ENCODE measurements at places on chromosomes 6 and 20.

DNA sequence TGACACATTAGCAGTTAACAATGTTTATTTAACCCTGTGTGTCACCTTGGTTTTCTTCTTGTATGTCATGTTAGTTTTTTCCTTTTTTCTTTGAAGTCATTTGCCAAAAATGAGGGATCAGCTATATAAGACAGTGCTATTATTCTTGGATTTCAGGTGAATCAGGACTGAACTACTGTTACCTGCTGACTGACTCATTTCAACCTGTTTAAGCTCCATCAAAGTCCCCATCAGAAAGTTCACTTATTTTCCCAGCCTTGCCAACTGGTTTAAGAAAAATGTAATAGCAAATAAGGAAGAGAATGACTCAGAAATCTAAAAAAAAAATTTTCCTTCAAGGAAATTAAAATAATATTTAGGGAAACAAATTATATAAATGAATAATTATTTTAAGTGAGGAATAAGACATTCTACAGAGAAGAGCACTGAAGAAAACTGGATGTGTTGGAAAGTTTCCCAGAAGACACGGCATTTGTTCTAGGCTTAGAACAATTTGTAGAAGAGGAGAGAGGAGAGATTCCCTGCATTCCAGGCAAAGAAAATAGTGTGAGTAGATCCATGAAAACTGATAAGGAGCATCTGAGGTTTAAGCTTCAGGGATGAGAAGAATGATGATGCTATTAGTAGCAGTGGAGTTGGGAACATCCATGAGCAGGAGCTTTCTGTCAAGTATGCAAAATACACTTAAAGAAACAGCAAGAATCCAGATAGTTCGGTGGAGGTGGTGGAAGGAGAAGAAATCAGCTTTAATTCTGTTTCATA lies 84.9 kb upstream of the SIM1 start:
- no peak for DNase-seq

DNA sequence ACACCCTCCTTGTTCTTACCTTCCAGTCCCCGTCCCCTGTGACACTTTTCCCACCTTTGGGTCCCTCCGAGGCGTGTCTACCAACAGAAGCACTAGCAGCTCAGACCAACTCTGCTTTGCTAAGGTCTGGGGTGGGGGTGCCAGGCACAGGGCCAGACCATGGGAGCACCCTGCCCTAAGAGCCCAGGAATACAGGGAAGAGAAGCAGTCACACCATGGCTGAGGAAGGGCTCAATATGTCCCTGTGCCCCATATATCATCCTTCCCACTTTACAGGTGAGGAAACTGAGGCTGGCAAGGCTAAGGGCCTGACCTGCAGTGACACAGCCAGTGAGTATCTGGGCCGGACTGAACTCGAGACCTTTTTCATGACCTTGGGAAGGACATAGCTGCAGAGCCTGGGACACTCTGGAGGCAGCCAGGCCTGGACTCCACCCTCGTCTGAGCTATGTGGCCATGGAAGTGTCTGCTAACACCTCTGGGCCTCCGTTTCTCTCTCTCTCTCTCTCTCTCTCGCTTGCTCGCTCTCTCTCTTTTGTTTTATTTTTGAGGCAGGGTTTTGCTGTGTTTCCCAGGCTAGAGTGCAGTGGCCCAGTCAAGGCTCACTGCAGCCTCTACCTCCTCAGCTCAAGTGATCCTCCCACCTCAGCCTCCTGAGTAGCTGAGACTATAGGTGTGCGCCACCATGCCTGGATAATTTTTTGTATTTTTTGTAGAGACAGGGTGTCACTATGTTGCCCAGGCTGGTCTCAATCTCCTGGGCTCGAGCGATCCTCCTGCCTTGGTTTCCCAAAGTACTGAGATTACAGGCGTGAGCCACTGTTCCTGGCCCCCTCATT lies 156.7 kb downstream of the GRM4 start:
- no peak for DNase-seq

- DNase-seq = no peak
These were observed 503.9 kb upstream of the EYS start for GRCh38 chr6:66210964-66211363.

- DNase-seq = no peak
These were observed 64.4 kb downstream of the PSMG4 start for GRCh38 chr6:3323148-3323547.

DNA sequence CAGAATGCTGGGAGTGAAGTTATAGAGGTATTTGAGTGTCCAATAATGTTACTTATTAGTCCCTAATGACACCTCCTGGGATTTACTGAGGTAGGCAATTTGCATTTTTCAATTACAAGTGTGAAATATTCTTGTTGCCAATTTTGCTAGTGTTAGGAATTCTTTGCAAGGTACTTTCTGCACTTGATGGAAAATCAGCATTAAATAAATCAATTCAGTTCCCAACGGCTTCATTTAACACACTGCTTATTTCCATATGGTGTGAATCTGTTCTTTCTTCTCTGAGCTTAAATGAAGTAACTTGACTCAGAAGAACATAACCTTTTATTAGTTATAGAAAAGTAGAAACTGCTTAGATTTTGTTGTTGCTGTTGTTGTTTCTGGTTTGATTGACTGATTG lies 21.2 kb downstream of the CCN2 start:
- DNase-seq = no peak

- DNase-seq = no peak
These were observed 136.5 kb upstream of the PRND start for GRCh38 chr20:4585104-4585753.

- DNase-seq = no peak
These were observed 11.5 kb upstream of the RPS6KA2 start for GRCh38 chr6:166638573-166638964.
